ENCODE measurements at places on chromosomes 5 and 9.

- DNase-seq, result no peak
These were observed 248.1 kb downstream of the CDK5RAP2 start for GRCh38 chr9:120331913-120332312.

- no peak for DNase-seq
These were observed 398.2 kb downstream of the SLCO4C1 start for GRCh38 chr5:101897914-101898313.

GRCh38 chr5:36874465-36874864 is 2.1 kb upstream of the NIPBL start:
- no peak for DNase-seq

GRCh38 chr5:158435161-158435616 is 576.2 kb upstream of the CLINT1 start:
- DNase-seq, result no peak

DNA sequence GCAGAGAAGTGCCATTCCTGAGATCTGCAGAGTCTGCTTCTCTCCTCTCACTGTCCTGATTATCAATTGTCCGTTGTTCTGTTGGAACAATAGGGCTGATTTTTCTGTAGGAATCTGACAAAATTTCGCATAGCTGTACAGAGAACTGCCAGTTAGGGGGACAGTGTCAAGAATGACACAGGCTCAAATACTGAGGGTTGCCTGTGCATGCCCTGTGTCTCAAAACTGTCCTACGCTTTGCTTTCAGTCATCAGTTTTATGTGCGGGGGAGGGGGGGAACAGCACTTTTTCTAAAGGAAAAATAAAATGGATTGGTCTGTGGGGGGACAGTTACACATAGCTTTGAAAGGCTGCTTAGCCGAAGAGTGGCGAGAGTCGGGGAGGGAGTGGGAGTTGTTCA is 248.6 kb downstream of the PDZD2 start:
- no peak for DNase-seq

DNA sequence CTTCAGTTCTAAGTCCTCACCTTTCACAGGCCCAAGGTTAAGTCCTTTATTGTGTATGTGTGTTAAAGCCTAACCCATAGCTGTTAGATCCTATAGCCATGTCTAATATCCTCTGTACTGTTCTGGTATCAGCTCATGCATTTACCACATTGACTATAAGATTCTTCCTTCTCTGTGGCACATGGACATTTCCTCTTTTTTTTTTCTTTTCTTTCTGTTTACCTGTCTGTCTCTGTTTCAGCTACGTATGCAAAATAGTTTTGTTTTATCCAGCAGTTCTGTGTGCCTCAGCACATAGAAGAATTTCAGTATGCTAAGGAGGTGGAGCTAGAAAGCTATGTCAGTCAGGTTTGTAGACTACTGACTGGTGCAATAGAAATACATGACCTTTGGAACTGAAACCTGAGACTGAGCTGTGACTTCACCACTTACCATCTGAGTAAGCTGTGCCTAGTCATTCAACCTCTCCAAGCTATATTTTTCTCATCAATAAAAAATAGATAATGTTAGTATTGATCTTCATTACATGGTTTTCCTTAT is 155.6 kb upstream of the VLDLR start:
- no peak for DNase-seq

DNA sequence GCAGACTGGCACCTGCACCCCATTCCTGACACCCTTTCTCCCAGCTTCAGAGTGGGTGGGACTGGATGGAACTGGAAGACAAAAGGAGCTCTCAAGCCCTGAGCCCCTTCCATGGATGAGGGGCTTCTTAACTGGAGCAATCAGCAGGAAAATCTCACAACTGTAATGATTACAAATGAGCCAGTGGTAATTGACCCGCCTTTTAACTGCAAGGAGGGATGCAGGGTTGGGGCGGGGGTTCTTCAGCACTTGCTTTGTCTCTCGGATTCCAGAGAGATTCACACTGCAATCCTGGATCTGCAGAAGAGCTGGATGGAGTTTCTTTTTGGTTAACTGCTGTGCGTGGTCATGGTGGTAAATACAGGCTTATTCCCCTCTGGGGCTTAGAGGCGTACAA is 160.1 kb upstream of the SHB start:
- DNase-seq, result no peak

DNA sequence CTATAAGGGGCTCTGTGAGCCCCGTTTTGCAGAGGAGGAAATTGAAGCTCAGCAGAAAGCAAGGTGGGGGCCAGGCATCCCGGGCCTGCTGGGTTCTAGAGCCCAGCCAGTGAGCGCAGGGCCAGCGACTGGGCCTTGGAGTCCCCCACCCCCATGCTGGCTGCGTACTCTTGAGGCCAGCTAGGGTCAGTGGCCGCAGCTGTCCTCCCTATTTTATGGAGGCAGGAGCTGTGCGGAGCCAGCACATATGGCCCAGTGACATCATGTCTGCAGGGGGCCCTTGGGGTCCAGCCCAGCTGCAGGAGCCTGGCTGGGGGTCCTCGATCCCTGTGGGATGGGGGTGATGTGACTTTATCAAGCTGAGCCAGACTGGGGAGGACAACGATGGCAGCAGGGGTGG is 71.3 kb downstream of the HMCN2 start:
- no peak for DNase-seq

GRCh38 chr5:163385824-163386223 is 51.6 kb upstream of the CCNG1 start:
- DNase-seq, result no peak

DNA sequence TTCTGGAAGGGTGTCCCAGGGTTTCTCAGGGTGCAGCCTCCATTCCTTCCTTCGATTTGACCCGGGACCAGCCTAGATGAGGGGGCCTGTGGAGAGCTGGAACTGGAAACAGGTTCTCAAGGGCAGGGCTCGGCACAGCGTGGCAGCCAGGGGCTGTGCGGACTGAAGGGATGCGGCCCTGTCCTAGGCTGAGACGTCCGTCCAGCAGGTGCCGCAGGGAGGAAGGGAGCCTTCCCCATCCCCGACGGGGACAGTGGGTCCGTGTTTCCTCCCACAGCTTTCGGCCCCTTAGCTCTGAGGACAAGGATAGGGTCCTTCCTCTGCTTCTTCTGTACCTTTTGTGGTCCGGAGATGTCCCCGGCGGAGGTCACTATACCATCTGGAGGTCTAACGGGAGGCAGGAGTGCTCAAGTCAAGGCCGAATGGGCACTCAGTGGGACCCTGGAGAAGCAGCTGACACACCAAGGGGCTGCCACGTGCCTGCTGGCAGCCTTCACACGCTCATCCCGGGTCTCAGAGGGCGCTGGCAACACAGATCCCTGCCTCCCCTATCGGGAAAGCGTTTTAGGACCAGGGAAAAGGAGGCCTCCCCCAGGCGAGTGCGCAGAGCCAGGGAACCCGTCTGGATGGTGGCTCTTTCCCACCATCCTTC is 49.9 kb downstream of the USP20 start:
- peak; percentile 40 for DNase-seq

Data from activated naive CD4-positive, alpha-beta T cell treated with Interleukin-2 at 50 U/mL for 16 hours (primary cell).